ENCODE measurements at places on chromosomes 2 and 18. TPM values are rescaled to one million over a fixed set of nuclear protein-coding genes. Genes with fewer than 3 reads are reported as not detected.

NPPC gene
- 16.5 TPM for total RNA-seq

ALPG gene
- not detected for total RNA-seq

DNA sequence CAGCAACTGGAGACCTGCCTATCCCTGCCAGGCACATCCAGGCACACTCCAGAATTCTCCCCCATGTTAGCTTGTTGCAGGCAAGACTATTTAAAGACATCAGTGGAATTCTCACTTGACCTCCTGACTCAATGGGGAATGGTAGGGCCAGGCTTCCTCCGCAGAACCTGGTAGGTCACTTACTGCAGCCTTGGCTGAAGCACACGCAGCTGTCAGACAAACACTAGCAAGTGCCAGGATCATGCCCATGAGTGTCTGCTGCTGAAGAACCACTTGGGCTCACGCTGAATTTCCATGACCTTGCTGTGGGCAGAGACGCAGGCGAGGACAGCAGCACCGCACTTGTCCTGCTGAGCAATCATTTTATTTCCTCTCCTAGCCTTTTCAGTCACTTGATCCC is 3.2 kb downstream of the LRRC30 start:
- H3K4me3 ChIP-seq = no peak overlapping the region
- H3K36me3 ChIP-seq = no peaks in the 10 kb centered on the region
- H3K27ac ChIP-seq = no peak overlapping the region
- DNase-seq = no peak
- H3K27me3 ChIP-seq = peaks cover 3% of the 10 kb centered on the region

DNA sequence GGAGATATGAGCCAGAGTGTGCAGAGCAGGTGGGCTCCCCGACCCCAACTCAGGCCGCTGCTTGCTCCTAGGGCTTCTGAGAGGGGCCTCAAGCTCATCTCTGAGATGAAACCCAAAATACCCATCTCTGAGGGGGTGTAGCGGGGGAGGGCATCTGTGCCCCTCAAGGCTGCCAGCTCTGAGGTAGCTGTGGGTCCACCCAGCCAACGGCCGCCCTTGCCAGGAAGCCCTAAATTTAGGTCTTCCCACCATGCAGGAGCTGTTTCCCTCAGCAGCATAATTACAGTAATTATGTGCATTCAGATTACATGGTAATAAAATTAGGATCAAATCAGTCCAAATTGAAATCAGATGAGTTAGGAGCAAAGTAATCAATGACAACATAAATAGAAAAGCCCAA is 97.8 kb upstream of the MCFD2 start:
- H3K4me3 ChIP-seq = no peak overlapping the region
- no peaks in the 10 kb centered on the region for H3K27me3 ChIP-seq

- H3K36me3 ChIP-seq = peaks cover 2% of the 10 kb centered on the region
- H3K4me3 ChIP-seq = peak overlapping the region; percentile 78
- DNase-seq = peak; percentile 18
- no peak overlapping the region for H3K27ac ChIP-seq
- peaks cover 78% of the 10 kb centered on the region for H3K27me3 ChIP-seq
These were observed 491 bp downstream of the L3MBTL4 start for GRCh38 chr18:6414118-6414722.

DNA sequence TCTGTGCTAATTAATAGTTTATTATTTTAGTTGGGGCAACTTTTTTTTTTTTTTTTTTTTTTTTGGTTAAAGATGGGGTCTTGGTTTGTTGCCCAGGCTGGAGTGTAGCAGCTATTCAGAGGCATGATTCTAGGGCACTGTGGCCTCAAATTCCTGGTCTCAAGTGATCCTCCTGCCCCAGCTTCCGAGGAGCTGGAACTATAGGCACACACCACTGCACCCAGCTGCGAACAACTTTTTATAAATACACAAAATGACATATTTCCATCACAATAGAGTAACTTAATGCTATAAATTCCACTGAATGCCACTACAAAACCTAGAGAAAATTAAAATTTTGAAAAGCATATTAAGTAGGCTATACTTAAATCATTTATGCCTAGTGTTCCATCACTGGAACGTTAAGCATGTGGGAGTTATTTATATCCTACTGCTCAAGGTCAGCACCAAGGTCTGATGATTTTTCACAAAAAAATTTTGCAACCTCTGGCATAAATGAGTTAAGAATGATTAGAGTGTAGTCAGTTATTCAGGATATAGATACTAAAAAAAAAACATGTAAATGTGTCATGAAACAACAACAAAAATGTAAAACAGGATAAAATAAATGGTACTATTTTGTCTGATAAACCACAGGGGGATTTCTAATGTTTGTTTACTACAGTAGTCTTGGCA is 46.8 kb downstream of the GFPT1 start:
- no peak overlapping the region for H3K27ac ChIP-seq
- no peak for DNase-seq
- no peak overlapping the region for H3K4me3 ChIP-seq
- no peaks in the 10 kb centered on the region for H3K27me3 ChIP-seq

DNA sequence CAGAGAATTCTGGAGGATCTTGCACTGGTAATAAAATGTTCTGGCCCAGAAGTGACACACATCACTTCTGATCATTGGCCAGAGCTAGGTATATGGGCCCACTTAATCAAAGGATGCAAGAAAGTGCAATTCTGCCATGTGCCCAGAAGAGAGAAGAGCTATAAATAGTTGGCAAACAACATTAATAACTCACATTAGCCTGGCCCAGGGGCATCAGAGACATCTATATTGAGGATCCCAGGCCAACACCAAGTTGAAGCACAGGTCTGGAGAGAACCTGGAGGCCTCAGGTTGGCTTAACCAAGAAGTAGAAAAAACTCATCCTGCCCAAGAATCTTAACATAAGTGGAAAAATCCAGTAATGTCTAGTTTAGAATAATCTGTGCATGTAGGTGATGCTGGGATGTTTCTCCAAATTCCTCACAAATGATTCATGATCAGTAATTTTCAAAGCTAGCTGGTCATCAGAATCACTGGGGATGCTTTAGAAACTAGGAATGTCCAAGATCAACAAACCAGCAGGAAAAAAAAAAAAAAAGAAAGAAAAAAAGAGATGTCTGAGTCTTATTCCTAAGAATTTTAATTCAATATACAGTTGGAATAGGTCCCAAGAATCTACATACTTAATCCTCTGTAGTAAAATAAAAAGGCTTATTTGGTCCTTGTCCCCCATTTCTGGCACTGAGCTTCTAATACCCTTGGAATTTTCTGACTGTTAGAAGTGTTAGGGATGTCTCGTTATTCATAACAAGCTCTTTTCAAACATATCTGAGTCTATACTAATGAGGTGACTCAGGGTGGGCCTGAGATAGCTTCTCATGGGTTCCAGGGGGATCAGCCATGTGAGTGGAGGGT is 35.0 kb upstream of the EVA1A start:
- peaks cover 28% of the 10 kb centered on the region for H3K4me1 ChIP-seq
- no peak overlapping the region for H3K4me3 ChIP-seq
- no peak overlapping the region for H3K27ac ChIP-seq
- H3K36me3 ChIP-seq = no peaks in the 10 kb centered on the region
- no peaks in the 10 kb centered on the region for H3K27me3 ChIP-seq
- DNase-seq = no peak

GRCh38 chr18:54780285-54780861 is 47.9 kb upstream of the RAB27B start:
- no peaks in the 10 kb centered on the region for H3K4me1 ChIP-seq
- no peaks in the 10 kb centered on the region for H3K36me3 ChIP-seq
- no peak overlapping the region for H3K4me3 ChIP-seq
- DNase-seq = no peak

DNA sequence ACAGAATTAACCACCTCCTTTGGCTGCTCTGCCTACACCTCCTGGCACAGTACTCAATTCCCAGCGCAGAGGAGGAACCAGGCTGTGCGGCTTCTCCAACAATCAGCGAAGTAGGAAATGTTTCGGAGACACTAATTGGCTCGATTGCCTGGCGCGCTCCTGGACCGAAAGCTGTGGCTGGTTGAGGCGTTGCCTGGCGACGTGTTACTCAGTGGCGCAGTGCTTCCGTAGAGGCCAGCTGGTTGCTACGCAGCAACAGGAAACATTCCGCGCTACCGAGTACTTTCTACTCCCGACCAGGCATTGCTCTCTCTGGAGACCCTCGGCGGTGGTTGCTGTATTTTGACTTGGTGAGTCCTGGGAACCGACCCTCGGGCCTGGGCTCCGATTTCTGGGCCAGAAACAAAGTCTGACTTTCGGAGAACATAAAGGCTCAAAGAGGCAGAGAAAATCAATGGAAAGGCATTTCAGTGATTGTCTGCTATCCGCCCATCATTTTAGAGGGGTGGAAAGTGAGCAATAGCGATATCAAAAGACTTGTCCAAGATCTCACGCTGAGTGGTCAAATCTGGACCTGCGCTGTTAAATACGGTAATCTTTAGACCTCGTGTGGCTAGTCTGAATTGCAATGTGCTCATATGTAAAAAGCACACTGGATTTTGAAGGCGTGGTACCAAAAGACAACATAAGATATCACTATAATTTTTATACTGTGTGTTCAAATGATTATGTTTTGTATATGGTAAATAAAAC is at the start of gene DNAH6:
Gene DNAH6, plus strand, starts transcription at position 265 of the 753 bp plus-strand sequence. CDS start 1,329 bp downstream, outside the sequence.
- H3K27me3 ChIP-seq = no peaks in the 10 kb centered on the region
- peaks cover 7% of the 10 kb centered on the region for H3K36me3 ChIP-seq
- H3K27ac ChIP-seq = peak within 1 kb of the TSS; percentile 76

GRCh38 chr2:49042488-49042887 is 111.8 kb downstream of the FSHR start:
- no peaks in the 10 kb centered on the region for H3K36me3 ChIP-seq
- H3K4me3 ChIP-seq = no peak overlapping the region
- peaks cover 15% of the 10 kb centered on the region for H3K4me1 ChIP-seq
- no peak overlapping the region for H3K27ac ChIP-seq

DNA sequence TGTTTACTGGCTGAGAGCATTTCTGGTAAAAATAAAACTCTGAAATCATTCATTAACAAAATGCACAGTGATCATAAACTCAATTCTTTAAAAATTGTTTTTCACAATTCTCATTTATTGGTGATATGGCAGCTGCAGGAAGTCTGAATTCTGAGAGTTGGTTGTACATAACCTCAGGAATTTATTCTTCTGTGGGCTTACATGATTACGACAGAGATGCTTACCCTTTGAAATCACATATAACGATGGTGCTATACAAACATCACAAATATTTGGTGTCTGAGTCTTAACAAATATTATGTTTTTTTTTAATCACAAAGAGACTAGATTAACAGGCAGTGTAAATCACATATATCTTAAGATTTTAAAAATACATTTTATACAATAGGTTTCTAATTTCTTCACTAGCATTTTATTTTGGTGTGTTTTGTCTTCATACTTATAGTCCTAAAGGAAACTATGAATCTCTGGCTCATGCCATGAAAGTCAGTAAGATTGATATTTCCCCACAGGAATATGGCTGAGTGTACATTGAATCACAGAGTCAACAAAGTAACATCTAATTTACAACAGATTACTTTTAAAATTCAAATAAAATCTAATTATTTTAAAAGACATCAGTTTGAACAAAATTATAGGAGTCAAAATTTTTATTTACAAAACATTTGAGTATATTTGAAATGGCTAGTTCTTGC is 318.8 kb upstream of the THUMPD2 start:
- peaks cover 20% of the 10 kb centered on the region for H3K4me1 ChIP-seq
- no peak overlapping the region for H3K27ac ChIP-seq
- H3K4me3 ChIP-seq = no peak overlapping the region
- DNase-seq = no peak
- no peaks in the 10 kb centered on the region for H3K27me3 ChIP-seq

M1AP gene
- 0.77 TPM for total RNA-seq

DNA sequence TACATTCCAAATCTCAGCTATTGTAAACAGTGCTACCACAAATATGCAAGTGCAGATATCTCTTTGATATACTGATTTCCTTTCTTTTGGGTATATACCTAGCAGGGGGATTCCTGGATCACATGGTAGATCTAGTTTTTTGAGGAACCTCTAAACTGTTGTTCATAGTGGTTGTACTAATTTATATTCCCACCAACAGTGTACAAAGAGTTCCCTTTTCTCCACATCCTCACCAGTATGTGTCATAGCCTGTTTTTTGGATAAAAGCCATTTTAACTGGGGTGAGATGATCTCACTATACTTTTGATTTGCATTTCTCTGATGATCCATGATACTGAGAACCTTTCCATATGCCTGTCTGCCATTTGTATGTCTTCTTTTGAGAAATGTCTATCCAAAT is 6.3 kb upstream of the CCNT2 start:
- peaks cover 11% of the 10 kb centered on the region for H3K36me3 ChIP-seq
- no peak overlapping the region for H3K27ac ChIP-seq
- H3K27me3 ChIP-seq = no peaks in the 10 kb centered on the region

- peaks cover 2% of the 10 kb centered on the region for H3K27me3 ChIP-seq
- H3K36me3 ChIP-seq = no peaks in the 10 kb centered on the region
- H3K4me1 ChIP-seq = peaks cover 12% of the 10 kb centered on the region
- DNase-seq = no peak
These were observed 588.4 kb downstream of the SLC4A3 start for GRCh38 chr2:220215785-220216184.

SPEG gene
- 13.4 TPM for total RNA-seq

DNA sequence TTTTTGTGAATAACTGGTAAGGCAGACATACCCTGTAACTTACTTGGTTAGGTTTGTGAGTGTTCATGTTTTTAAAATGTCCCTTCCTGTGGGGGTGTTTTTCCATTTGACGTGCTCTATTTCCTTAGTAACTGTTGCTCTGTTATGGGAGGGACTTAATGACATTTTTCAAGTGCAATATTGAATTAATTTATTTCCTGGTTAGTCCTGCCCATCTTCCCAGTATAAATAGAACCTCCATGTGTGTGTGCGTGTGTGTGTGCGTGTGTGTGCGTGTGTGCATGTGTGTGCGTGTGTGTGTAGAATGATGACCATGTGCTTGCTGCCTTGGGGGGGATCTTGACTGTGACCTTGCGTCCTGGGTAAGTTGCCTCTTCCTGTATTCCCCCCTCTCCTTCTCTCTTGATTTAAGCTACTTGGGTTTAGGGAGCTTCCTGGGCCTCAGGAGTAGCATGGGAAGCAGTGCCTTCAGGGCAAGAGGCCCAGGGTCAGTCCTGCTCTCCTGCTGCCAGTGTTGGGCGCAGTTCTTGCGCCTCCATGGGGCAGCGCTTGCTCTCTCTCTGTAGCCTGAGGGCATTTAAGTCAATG is 163.9 kb downstream of the LDLRAD4 start:
- H3K4me1 ChIP-seq = peaks cover 32% of the 10 kb centered on the region
- no peaks in the 10 kb centered on the region for H3K27me3 ChIP-seq
- DNase-seq = no peak
- no peaks in the 10 kb centered on the region for H3K36me3 ChIP-seq
- H3K27ac ChIP-seq = peak overlapping the region; percentile 20
